ENCODE measurements at places on chromosomes 11 and 22.

DNA sequence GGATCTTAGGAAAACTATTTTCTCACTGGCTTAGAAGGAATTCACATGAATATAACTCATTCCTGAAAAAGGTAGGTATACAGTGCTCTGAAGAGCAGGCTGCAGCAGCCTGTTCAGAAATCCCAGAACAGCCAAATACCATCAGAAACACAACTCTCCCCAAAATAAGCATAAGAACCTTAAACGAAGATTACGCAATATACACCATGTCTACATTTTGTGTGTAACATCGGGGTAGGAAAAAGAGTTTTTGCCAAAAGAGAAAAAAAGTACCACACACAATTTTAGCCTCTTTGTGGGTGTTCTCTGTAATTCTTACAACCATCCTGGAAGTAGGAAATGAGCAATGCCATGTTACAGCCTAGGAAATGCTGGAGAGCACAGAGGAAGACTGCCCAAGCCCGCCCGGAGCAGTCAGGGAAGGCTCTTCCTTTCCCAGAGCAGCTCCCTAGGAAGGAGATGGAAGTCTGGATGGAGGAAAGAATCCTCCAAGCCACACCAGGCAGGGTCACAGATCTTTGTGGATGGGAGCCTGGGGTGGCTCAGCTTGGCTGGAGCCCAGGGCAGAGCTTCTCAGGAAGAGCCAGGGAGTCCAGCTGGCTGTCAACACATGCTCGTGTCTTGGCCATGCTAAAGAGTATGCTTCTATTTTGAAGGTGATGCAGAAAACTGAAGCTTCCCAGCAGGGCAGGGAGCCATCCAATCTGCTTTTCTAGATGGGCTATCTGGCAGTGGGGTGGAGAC is 49.7 kb upstream of the ARFGAP3 start:
- no peak for DNase-seq

DNA sequence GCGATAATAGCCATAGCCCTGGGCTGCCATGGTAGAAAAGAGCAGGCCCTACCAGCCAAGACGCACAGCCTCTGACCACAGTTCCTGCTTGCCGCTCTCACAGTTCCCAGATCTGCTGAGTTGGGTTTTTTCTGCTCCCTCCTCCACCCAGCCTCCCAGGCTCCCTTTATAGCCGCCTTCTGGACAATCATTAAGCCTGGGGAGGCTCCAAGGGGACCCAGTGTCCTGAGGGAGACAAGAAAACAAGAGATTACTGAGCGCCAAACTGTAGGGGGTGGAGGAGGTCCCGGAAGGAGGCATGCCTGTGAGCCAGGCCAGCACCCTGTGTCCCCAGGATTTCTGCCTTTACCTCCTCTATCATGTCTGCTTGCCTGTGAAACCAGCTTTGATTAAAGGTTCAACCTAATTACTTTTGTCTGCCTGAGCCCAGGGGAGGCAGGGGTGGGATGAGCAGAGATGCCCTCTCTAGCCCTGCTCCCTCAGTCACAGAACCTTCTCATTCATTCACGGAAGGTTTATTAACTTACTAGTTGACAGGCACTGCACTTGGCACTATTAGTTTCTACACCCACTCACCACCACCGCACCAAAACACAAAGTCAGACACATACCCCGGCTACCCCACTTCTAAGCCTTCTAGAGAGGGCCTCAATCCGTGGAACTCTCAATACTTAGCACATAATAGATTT is 1.2 kb downstream of the SLC37A4 start:
- DNase-seq = no peak

GRCh38 chr11:20563866-20564265 is 35.5 kb upstream of the SLC6A5 start:
- no peak for DNase-seq

GRCh38 chr11:7579361-7579791 is 65.6 kb downstream of the PPFIBP2 start:
- DNase-seq = no peak

- DNase-seq = no peak
These were observed 37.1 kb downstream of the RPL27A start for GRCh38 chr11:8719721-8720120.

GRCh38 chr22:35257002-35257320 is 332 bp upstream of the HMGXB4 start:
- DNase-seq = no peak

GRCh38 chr11:35192347-35192746 is 53.4 kb downstream of the CD44 start:
- DNase-seq = no peak

GRCh38 chr22:44131412-44131811 is 49.3 kb upstream of the PARVG start:
- no peak for DNase-seq

DNA sequence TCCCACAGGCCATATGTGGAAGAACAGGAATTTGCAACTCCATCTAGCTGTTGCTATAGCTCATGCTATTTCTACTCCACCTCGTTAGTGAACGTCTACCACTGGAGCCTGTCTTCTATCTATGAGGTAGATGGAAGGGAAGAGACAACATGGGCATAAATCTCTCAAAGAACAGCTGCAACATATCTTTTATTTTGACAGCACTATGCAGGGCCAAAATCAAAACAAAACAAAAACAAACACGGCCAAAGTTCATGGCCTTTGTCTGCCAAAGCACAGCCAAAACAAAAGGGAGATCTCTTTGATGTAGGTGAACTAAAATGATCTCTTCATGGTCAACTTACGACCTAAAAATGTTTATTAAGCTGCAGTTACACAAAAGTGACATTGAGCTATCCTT is 215.2 kb upstream of the MPPED2 start:
- no peak for DNase-seq
